ENCODE measurements at places on chromosomes 1 and 21.

- no peak for DNase-seq
Measured at GRCh38 chr1:100051401-100051800, 81.3 kb downstream of the SASS6 start.

- no peak for DNase-seq
Measured at GRCh38 chr1:20223106-20223505, 36.8 kb upstream of the PLA2G2C start.

- DNase-seq, result no peak
Measured at GRCh38 chr1:184340984-184341383, 45.8 kb upstream of the C1orf21 start.

- DNase-seq, result no peak
Measured at GRCh38 chr1:9835404-9835757, 11.6 kb upstream of the CLSTN1 start.

- DNase-seq, result no peak
Measured at GRCh38 chr1:20074725-20075171, 4.8 kb downstream of the PLA2G5 start.

- DNase-seq, result no peak
Measured at GRCh38 chr1:26828411-26828991, 2.0 kb downstream of the ZDHHC18 start.

GRCh38 chr1:33396188-33397124, 34.4 kb downstream of the PHC2 start:
- no peak for DNase-seq

GRCh38 chr1:47786316-47786715, 210.9 kb downstream of the TRABD2B start:
- no peak for DNase-seq

DNA sequence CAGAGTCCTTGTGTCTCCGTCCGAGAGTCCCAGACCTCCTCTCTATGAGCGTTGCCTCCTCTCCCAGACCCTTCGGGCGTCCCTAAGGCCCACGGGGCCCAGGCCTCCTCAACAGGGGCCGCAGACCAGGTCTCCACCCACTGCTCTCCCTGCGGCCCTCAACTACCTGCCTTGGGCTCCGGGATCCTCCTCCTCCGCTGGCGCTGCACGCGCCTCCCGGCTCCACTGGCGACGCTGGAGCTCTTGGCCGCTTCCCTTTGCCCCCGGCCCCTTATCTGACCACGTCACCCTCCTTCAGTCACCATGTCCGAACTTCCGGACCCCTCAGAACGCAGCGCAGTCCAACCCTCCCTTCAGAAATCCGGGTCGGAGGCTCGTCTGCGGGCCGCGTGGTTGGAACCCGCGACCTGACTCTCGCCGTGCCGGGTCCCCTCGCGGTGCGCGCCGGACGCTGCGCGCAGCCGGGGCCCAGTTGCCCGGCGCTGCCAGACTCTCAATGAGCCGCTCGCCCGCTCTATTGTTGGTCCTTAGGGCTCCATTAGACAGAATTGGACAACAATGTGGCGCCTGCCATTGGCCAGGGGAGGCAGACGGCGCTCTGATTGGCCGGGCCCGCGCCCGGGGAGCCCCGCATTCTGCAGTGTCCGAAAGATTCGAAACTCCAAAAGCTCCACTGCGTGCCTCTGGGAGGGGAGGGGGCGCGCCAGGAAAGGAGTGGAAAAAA, at the start of gene DMRTA2:
DMRTA2 (minus strand) TSS at position 498 of the 724 bp plus-strand sequence. CDS start 1,907 bp downstream, outside the sequence.
- DNase-seq, result no peak

DNA sequence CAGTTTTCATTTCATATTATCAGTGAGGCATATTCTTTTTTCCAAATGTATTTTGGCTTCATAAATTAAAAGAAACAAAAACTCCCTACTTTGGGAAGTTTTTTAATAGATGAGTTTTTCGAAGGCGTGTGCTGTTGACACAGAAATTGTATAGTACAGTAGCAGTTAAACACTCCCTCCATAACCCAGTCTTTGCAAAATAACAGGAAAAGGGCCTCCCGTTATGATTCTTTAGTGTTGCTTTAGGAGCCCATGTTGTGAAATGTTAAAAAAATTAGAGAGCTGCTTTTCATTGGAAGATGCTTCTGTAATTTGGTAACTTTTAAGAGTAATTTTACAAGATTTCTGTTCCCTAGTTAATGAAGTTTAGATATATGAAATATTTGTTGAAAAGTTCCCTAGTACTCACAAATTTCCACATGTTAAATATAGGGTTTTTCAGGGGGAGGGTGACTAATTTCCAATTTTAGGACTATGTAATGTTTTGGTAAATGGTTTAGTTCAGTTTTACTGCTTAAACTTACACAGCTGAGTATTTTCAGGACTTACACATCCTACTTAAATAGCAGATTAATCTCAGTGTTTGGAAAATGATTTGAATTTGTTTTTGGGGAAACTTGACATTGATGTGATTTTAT, 2.0 kb downstream of the CAMSAP2 start:
- no peak for DNase-seq

GRCh38 chr1:41712695-41713094, 206.0 kb downstream of the HIVEP3 start:
- DNase-seq, result no peak

DNA sequence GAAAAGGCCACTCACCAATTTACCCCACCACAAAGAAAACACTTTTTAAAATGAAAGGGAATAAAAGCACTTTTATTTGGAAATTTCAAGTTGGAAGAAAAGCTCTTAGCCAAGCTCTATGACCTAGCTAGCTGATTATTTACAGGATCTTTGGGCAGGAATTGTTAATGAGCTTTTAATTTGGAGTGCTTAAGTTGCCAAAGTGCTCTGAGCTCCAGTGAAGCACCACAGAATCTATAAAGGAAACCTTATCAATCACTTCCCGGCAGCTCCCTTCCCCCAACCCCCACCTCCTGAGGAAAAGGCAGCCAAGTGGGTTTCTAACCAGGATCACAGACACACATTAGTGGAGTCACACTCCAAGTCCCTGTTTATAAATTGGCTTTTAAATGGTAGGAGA, 1.5 kb downstream of the ERI3 start:
- DNase-seq, result no peak

- DNase-seq, result no peak
Measured at GRCh38 chr1:207745285-207745684, 6.6 kb upstream of the CD46 start.

DNA sequence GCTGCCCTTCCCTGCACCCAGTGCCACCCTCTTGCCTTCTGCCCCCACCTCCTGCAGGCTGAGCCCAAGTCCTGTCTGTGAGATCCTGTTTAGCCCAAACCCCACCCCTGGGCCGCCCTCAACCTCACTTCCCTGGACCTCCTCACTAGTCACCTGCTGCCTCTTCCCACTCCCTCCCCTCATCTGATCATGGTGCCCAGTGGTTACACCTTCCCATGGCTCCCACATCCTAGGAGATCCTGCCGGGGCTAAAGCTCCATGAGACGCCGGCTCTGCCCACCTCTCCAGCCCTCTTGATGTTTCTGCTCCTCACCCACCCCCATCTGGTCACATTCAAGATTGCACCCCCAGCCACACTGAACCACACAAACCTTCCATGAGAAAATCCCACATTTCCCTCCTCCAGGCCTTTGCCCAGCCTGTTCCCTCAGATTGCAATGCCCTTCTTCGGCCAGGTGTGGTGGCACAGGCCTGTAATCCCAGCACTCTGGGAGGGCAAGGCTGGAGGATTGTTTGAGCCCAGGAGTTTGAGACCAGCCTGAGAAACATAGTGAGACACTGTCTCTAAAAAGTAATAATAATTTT, 17.0 kb downstream of the TTC39A start:
- no peak for DNase-seq

GRCh38 chr1:96076589-96076988, 645.0 kb upstream of the PTBP2 start:
- no peak for DNase-seq

GRCh38 chr1:12617901-12618660, at the start of gene DHRS3:
DHRS3 (minus strand) TSS chr1:12618210; CDS start chr1:12617348, 862 bp downstream.
- peak; percentile 45 for DNase-seq

DNA sequence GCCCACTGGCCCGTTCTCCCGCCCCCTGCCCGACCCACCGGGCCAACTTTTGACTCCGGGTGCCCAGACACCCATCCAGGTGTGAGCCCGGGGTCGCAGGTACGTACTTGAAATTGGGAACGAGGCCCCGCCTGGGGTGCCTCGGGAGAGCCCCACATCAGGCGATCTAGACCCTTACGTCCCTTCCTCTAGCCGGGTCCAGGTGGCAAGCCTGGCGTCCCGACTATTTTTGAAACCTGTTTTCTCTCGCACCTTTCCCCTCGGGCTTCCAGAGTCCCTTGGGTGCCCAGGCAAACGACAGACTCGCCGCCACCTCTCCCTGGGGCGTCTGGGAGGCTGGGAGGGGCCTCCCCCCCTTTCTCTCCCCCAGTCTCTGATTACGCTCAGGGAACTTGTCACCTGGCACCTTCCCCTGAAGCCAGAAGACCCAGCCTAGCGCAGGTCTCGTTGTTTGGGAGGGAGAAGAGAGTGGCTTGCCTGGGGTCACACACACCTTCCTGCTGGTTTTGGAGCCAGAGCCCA, 898 bp downstream of the LDLRAP1 start:
- DNase-seq, result no peak

GRCh38 chr21:30152792-30153191, 13.8 kb downstream of the CLDN17 start:
- DNase-seq, result no peak

DNA sequence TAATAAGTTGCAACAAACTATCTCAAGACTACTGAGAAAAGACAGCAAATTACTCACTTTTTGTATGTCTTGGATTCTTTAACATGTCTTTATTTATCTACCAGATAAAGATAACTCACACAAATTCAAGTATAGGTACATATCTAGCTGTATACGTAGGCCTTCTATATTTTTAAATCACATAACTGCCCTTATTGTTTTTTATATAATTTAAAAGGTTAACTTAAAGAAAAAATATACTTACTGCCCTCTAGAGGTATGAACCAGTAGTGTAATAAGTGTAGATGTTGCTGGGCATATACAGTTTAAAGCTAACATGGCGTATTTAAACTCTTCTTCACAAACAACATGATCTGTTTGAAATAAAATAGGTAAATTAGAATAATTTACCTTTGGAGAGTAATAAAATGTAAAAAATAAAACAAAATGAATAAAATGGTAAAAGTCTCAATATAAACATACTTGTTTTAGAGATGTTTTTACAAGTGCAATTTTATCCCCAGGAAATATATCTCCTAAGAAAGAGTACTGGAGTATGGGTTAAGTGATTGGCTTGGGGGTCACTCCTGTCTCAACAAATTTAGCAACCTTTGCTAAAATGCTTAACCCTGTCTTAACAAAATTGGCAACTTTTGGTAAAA, 235.2 kb downstream of the KCNT2 start:
- DNase-seq, result no peak

DNA sequence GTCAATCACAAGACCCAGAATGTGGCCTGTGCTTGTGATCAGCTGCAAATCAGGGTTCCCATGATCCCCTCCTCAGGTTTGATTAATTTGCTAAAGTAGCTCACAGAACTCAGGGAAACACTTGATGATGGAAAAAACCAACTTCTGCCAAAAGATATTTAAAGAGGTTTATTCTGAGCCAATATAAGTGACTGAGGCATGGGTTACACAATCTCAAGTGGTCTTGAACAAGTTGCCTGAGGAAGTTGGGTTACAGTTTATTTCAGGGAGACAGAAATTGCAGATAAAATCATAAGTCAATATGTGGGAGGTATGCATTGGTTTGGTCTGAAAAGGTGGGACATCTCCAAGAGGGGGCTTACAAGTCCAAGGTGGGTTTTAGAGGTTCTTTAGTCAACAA, 243.1 kb downstream of the S1PR1 start:
- no peak for DNase-seq

- no peak for DNase-seq
Measured at GRCh38 chr1:32632829-32633228, 17.5 kb downstream of the ZBTB8OS start.

DNA sequence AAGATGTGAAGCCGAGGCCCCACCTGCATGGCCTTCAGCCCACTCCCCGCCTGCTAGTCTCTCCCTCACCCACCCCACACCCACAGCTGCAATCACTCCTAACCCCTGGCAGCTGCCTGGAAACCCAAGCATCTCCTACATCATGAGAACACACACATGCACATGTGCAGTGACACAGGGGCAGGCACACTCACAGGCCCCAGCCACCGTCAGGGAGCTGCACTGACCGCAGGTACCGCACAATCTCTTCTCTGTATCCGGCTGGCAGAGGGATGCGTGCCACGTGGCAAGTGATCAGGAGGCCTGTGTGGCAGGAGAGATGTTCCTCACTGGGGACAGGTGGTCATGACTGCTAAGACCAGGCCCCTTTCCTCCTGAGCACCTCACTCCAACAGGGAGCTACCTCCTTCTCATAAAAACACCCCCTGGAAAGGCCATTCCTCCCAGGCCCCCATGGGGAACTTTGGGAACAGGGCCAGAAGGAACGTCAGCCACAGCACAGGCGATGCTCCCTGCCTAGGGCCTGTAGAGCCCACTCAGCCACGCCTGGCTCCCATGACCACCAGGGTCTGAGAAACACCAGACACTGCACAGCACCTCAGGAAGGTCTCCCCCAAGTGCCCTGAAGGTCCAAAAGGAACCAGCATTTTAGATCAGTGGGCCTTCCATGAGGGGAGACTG, 6.0 kb downstream of the LSS start:
- no peak for DNase-seq

- no peak for DNase-seq
Measured at GRCh38 chr1:16719571-16720350, 20.6 kb upstream of the RNU1-4 start.

DNA sequence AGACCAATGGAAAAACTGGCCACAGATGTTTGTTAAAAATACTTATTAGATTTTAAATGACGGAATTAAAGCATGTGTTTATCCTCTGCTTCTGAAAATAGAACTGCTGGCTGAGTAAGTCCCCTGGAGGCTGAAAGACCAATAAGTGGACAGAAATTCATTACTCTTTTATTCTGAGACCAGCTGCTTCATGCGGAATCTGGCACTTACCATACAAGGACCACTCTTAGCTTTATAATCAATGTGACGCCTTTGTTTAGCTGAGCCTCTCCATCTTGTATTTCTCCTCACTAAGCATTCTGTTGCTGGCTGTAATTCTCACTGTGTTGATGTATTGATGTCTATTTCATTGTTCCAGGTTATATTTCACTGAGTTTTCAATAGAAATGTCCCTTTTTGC, 6.3 kb upstream of the EXO1 start:
- no peak for DNase-seq

Measured in activated CD4-positive, alpha-beta T cell treated with anti-CD3 and anti-CD28 coated beads, Interleukin-2, amount 50 U/mL, for 4 hours (primary cell).